ENCODE measurements at places on chromosomes 11 and 22. TPM values are rescaled to one million over a fixed set of nuclear protein-coding genes. Genes with fewer than 3 reads are reported as not detected.

OR8B2 gene
- not detected for total RNA-seq

PKNOX2 gene
- total RNA-seq = 2.6 TPM

CNTF gene
- total RNA-seq = 2.2 TPM

RIMBP3B gene
- total RNA-seq = 0.06 TPM

GRCh38 chr11:13687271-13687670 is 18.8 kb downstream of the FAR1 start:
- no peak for DNase-seq

DNA sequence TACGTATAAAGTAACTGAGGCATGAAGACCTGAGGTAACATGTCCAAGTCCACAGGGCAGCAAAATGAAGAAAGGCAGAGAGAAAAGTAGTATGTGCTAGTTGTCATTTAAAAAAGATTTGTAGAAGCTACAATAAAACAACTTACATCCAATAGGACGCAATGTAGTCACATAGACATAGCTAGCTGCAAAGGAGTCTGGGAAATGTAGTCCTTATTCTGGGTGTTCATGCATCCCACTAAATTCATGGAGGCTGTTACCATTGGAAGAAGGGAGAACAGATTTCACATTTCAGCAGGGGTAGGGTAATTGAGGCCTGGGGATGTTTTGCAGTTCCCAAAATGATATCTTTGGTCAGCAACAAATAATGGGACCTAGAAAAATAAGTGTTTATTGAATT is 571.4 kb downstream of the MIAT start:
- DNase-seq = no peak
